ENCODE measurements at places on chromosomes 5 and 9. TPM values are rescaled to one million over a fixed set of nuclear protein-coding genes. Genes with fewer than 3 reads are reported as not detected.

- H3K27ac ChIP-seq, result no peak overlapping the region
- H3K4me3 ChIP-seq, result no peak overlapping the region
- H3K4me1 ChIP-seq, result no peaks in the 10 kb centered on the region
- DNase-seq, result no peak
- H3K36me3 ChIP-seq, result no peaks in the 10 kb centered on the region
Observed at GRCh38 chr5:66246608-66247007, 102.5 kb downstream of the SREK1 start.

The CCNJL gene
- 16.5 TPM for total RNA-seq

DNA sequence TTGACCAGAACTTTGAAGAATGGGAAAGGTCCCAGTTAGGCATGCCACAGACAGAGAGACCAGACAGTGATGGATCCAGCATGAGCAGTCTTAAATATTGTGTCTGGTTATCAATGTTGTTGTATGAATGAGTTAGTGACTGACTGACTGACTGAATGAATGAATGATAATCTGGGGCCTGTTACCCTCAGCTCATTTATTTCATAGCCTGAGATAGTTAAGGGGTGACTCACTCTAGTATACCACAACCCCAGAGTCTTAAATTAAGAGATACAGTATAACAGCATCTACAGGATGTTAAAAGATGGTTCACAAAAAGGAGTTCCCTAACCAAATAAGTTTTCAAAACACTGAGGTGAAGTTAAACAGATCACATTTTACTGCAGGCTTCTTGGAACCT is 133.5 kb downstream of the SGCD start:
- no peak for DNase-seq
- H3K27me3 ChIP-seq, result no peaks in the 10 kb centered on the region
- H3K4me3 ChIP-seq, result no peak overlapping the region

The LRRC19 gene
- total RNA-seq, result not detected

DNA sequence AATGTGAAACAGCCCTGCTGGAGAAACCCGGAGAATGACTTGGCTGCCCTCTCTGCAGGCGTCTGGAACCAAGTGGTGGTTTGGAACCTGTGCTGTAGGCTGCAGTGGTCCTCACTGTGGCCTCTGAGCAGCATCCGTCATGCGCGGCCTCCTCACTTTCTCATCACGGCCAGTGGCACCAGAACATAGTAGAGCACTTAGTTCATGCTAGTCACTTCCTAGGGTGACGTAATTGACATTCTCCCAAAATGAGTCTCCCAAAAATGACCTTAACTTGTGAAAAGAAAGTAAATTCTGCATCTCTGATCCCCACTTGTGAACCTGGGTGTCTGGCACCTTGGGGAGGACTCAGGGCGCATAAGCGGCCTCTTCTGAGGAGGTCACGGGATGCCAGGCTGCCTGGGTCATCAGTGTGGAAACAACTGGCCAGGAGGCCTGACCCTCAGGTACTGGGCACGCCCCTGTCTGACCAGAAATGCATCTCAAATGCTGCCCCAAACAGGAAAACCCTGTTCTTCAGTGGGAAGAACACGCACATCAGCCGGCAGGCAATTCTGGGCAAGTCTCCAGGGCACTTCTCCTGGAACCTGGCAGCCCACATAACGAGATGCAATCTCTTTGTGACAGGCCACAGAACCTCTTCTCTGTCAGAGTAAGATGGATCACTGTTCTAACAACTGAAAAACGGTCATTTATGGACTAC is 36.6 kb upstream of the SPTLC1 start:
- H3K27me3 ChIP-seq, result no peaks in the 10 kb centered on the region
- no peaks in the 10 kb centered on the region for H3K36me3 ChIP-seq
- H3K4me1 ChIP-seq, result no peaks in the 10 kb centered on the region
- DNase-seq, result peak; percentile 13

- peak within 1 kb of the TSS; percentile 73 for H3K27ac ChIP-seq
- no peaks in the 10 kb centered on the region for H3K27me3 ChIP-seq
- H3K4me1 ChIP-seq, result peaks cover 10% of the 10 kb centered on the region
- peak within 1 kb of the TSS; percentile 76 for H3K4me3 ChIP-seq
- DNase-seq, result peak; percentile 76
Observed at GRCh38 chr5:132830436-132831094, at the start of gene SHROOM1. Gene SHROOM1, minus strand, starts transcription at chr5:132830647. Its CDS starts 4,507 bp downstream, at chr5:132826140.

GRCh38 chr5:34791761-34792244 is 47.2 kb upstream of the TTC23L start:
- no peak for DNase-seq
- no peaks in the 10 kb centered on the region for H3K36me3 ChIP-seq
- no peaks in the 10 kb centered on the region for H3K27me3 ChIP-seq
- no peak overlapping the region for H3K4me3 ChIP-seq
- H3K27ac ChIP-seq, result no peak overlapping the region

The EGR1 gene
- 83.7 TPM for total RNA-seq

DNA sequence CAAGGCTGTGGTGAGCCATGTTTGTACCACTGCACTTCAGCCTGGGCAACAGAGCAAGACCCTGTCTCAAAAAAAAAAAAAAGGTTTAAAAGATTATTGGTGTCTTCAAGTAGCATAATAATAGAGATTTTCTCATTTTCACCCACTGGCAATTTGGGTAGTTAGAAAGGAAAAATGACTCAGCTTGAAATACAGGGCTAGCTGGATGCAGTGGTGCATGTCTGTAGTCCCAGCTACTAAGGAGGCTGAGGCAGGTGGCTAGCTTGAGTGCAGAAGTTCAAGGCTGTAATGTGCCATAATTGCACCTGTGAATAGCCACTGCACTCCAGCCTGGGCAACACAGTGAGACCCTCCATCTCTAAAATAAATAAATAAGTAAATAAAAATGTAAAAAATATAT is 111.1 kb downstream of the ARRDC3 start:
- no peak for DNase-seq
- no peaks in the 10 kb centered on the region for H3K4me1 ChIP-seq
- no peak overlapping the region for H3K27ac ChIP-seq
- H3K27me3 ChIP-seq, result no peaks in the 10 kb centered on the region

The TAF11L10 gene
- not detected for total RNA-seq

- no peak overlapping the region for H3K27ac ChIP-seq
- H3K27me3 ChIP-seq, result no peaks in the 10 kb centered on the region
- DNase-seq, result no peak
- H3K4me3 ChIP-seq, result no peak overlapping the region
- no peaks in the 10 kb centered on the region for H3K36me3 ChIP-seq
Observed at GRCh38 chr5:154274828-154275185, 84.3 kb downstream of the GALNT10 start.

- H3K27me3 ChIP-seq, result no peaks in the 10 kb centered on the region
- H3K27ac ChIP-seq, result no peak overlapping the region
- DNase-seq, result no peak
- no peaks in the 10 kb centered on the region for H3K4me1 ChIP-seq
- H3K36me3 ChIP-seq, result no peaks in the 10 kb centered on the region
Observed at GRCh38 chr5:17434982-17435381, 63.0 kb upstream of the TAF11L2 start.

The PCDHGA9 gene
- total RNA-seq, result 4.4 TPM

GRCh38 chr9:18136354-18136994 is 337.5 kb upstream of the ADAMTSL1 start:
- no peaks in the 10 kb centered on the region for H3K4me1 ChIP-seq
- H3K27me3 ChIP-seq, result no peaks in the 10 kb centered on the region
- no peaks in the 10 kb centered on the region for H3K36me3 ChIP-seq
- no peak for DNase-seq
- no peak overlapping the region for H3K27ac ChIP-seq

DNA sequence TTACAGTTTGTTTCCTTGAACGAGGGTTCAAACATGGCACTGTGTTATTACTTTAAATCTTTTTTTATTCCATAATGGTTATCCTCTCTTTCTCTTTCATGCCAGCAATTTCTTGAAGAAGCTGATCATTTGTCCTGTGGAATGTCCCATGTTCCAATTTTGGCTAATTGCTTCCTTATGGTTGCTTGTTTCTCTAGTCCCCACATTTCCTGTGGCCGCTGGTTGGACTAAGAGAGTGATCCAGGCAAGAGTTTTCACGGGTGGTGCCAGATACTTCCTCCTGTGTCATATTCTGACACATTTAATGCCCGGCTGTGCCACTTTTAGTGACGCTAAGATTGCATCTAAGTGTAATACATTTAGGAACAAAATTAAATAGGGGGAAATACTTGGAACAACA is 83.8 kb upstream of the FAM169A start:
- peaks cover 79% of the 10 kb centered on the region for H3K4me1 ChIP-seq
- H3K36me3 ChIP-seq, result no peaks in the 10 kb centered on the region
- peak overlapping the region; percentile 64 for H3K27ac ChIP-seq
- DNase-seq, result no peak
- H3K27me3 ChIP-seq, result no peaks in the 10 kb centered on the region

DNA sequence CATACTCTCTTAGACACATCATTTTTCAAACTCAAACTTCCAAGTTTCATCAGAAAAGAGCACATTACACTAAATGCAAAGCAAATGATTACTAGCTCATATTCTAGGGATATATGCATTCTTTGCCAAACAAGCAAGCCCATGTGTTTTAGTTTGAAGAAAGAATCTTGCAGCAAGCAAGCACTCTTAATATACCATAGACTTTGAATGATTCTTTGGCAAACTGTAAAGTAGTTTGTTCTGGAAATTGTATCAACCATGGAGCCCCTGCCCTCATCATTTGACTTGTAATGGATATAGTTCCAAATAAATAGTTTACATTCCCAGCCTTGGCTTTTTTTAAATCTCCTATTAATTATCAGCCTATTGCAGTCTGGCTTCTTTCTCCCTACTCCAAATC is 325.2 kb downstream of the NR2F1-AS1 start:
- no peak for DNase-seq
- no peaks in the 10 kb centered on the region for H3K27me3 ChIP-seq
- no peaks in the 10 kb centered on the region for H3K36me3 ChIP-seq

DNA sequence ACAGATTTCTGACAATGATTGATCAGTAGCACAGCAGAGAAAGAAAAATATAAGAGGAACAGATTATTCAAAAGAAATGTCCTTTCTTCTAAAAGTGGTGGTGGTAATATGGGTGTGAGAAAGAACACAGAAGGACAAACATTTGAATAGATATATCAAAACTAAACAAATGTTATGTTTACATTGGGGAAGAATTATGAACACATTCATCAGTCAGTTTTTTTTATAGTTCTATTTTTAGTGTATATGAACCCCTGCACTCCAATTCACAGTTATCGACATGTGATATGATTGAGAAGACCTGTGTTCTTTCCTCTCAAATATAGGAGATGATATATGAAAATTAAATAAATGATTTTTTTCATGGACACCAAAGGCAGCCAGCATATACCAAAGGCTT is 128.6 kb downstream of the NNT start:
- DNase-seq, result no peak
- H3K27me3 ChIP-seq, result no peaks in the 10 kb centered on the region
- H3K4me3 ChIP-seq, result no peak overlapping the region
- no peaks in the 10 kb centered on the region for H3K4me1 ChIP-seq
- H3K27ac ChIP-seq, result no peak overlapping the region

The ARID3C gene
- total RNA-seq, result not detected

Measured in Caco-2 (cell line).